ENCODE measurements at places on chromosomes 5 and 9.
A peak's percentile ranks its signal among the peaks of the same experiment; 100 is the strongest.

- no peak for DNase-seq
These were observed 149.7 kb upstream of the FBXL17 start for GRCh38 chr5:108531367-108532128.

DNA sequence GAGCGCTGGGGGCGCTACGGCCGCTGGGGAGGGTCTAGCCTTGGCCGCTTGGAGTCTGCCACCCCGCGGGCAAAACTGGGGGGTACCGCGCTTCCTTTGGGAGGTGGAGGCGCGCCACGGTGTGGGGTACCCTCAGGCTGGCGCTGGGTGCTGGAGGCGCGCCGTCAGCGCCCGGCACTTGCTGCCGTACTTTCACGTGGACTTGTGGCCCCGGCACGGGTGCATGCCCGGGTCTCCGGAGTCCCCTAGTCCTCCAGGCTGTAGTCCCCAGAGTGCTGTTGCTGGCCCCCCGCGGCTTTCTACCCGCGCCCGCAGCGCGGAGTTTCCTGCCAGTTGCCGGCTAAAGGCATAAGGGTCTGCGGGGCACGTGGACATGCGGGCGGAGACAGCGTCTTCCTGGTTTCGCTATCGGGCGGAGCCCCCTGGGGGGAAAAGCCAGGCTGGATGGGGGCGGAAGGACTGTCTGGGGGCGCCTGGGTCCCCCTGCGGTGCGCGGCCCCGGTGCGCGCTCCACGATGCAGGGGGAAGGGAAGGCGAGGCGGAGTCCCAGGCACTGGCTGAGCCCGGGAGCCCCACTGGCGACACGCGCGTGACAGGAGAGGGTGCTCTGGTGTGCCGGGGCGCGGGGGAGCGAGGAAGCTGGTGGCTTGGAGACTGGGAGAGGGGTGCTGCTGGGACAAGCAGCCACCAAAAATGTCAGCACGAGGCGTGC lies 666 bp downstream of the PPARGC1B start:
- DNase-seq: no peak

DNA sequence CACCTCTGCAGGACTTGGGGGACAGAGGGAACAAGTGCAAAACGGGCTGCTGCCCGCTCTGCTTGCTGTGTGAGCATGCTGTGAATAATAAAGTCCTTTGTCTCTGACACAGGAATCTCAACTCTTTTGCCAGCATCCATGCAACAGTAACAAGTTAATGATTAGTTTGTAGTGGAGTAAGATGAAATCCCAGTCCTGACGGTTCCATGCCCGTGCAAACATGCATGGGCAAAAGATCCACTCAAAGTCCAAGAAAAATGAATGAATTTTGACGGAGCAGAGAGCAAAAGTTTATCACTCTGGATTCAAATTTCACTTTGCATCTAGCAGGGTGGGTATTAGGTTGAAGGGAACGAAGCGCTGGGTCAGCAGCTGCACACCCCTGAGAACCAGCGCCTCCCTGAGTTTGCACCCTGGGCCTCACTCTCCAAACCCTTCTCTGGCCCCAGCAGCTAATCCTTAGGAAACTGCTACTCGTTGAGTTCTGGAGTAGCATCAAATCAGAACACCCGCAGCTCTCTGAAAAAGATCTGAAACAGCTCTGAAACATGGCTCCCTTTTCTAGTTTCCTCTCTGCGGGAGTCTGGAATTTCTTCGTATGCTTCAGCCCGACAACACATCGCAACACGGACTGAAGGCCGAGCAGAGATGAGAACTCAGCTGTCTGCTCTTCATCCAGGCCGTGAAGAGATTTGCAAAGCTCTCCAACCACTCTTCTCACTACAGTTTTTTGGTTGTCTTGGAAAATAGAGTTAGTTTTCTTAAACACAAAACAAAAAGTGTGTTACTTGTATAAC lies 45.6 kb upstream of the RUFY1 start:
- DNase-seq: no peak

DNA sequence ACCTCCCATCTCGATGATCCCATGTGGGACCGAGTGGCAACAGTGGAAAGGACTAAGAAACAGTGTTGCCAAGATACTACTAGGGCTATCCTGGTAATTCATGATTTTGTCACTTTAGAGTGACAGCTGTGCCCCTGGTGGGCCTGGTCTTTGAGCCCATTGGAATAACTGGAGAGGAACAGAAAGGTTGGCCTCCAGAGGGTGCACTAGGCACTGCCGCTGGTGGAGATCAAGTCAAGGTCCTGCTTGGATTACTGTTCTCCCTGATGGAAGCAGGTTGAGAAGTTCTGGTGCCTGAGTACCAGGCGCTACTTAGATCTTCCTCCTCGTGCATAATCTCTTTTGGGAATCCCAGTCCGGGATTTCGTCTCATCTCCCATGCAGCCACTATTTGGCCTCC lies 129.6 kb downstream of the SEC61B start:
- DNase-seq: no peak

GRCh38 chr5:11851965-11852716 lies 52.1 kb downstream of the CTNND2 start:
- DNase-seq: no peak

- DNase-seq: no peak
These were observed 19.5 kb upstream of the GOLPH3 start for GRCh38 chr5:32193591-32193990.

DNA sequence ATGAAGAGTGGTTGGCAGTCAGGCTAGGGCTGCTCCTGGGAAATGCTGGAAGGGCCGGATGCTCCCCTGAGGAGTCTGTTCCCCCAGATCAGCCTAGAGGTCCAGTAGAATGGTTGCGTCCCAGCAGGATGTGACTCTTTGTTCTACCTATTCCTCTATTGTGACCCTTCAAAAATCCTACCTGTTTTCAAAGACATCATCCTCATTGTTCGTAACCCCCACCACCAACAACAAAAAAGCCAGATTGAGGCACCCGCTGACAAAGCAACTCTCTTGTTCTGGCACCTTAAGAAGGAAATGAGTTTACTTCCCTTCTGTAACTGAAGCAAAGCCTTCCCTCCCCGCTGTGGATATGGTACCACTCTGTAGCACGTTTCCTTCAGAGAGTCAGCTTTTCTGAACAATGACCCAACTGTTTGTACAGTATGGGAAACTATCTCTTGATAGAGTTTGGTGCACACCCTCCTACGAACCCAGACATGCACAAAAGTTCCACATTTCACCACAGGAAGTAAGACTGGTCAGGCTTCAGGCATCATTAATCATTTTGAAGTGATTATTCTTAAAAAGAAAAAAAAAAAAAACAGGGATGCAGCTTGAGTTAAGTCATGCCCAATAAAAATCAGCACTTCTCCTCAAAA lies 207.2 kb downstream of the ENC1 start:
- no peak for DNase-seq

GRCh38 chr5:142676318-142676717 lies 9.6 kb downstream of the FGF1 start:
- no peak for DNase-seq

- DNase-seq: no peak
These were observed 236.8 kb upstream of the TARS1 start for GRCh38 chr5:33203931-33204330.

GRCh38 chr9:93907551-93908199 lies 47.5 kb downstream of the BARX1 start:
- DNase-seq: no peak

DNA sequence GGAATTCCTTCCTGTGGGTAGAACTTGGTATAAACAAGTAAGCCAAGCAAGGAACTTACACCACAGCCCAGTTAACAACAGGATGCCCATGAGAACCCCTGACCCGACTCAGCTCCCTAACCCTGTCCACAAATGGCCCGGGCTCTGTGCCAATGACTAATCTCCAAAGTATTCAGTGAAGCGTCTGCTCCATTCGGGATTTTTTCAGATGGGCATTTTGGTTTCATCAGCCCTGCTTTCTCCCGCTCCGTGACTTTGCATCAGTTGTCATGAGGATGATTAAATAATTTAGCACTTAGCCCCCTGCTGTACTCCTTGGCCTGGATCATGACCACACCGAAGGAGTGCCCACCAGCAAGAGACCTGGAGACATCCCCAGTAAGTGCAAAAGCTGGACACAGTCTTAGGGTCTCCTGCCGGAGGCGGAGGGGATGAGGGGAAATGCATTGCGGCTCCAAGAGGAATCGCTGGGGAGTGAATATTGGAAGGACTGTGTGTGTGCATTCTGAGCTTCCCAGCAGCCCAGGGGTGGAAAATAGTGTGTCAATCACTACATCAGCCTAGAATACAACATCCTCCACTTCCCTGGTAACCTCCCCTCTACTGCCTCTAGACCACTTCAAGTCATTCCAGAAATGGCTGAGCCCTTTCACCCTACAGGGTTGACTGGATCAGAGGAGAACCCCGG lies 41.4 kb upstream of the DNAH5 start:
- no peak for DNase-seq

GRCh38 chr5:149838881-149839739 lies 105.5 kb downstream of the PDE6A start:
- no peak for DNase-seq

DNA sequence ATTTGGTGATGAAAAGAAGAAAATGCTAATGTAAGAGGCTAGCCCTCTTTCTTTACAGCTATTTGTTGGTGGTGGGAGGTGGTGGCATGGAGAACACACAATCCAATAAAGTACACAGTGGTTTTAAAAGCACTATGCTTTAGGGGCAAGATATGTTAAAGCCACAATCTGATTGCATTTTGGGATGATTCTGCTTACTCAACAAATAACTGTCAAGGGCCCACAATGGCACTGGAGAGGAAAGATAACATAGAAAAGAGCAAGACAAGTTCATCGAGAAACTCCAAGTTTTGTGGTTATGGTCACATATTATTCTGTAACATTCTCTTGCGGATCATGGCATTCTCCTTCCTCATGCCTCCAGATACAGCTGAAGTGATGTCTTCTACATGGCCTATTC lies 38.8 kb downstream of the OTP start:
- no peak for DNase-seq

DNA sequence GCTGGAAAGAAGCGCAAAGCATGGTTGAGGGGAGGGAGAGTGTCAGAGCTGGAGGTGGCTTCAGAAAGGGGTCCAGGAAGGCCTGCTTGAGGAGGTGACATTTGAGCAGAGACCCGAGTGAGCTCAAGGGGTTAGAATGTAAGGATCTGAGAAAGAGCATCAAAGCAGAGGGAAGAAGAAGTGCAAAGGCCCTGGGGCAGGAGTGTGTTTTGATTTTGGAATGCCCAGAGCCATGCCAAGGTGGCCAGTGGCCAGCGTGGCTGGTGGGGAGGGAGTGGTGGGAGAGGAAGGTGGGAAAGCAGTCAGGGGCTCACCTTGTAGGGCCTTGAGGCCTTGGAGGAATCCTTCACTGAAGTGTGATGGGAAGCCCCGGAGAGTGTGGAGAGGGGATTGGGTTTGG lies 15.4 kb downstream of the FGF18 start:
- DNase-seq: no peak

DNA sequence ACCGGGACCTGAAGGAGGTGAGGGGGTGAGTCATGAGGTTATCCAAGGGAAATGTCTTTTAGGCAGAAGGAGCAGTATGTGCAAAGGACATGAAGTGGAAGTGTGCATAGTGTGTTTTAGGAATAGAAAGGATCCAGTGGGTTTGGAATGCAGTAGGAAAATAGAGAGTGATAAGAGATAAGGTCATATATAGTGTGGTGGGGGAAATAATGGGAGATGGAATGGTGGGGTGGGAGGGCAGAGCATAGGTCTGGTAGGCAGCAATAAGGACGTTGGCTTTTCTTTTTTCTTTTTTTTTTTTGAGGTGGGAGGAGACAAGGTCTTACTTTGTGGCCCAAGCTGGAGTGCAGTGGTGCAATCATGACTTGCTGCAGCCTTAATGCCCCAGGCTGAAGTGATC lies 17.8 kb downstream of the SNX24 start:
- no peak for DNase-seq

DNA sequence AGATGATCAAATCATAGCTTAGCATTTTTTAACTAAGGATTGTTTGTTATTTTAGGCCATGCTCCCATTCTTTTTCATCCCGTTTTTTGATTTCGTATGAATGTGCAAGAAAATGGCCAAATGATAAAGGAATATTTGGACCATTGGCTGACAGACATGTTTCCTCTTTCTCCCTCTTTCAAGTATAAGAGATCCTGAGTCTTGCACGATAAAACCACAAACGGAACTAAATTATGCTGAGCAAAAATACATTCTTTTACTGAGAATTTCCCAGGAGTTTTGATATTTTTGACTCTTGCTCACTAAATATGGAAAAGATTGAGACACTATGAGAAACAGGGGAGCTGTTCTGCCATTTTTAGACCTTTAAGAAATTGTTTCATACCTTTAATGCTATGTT lies 90.4 kb upstream of the KLF9 start:
- no peak for DNase-seq

DNA sequence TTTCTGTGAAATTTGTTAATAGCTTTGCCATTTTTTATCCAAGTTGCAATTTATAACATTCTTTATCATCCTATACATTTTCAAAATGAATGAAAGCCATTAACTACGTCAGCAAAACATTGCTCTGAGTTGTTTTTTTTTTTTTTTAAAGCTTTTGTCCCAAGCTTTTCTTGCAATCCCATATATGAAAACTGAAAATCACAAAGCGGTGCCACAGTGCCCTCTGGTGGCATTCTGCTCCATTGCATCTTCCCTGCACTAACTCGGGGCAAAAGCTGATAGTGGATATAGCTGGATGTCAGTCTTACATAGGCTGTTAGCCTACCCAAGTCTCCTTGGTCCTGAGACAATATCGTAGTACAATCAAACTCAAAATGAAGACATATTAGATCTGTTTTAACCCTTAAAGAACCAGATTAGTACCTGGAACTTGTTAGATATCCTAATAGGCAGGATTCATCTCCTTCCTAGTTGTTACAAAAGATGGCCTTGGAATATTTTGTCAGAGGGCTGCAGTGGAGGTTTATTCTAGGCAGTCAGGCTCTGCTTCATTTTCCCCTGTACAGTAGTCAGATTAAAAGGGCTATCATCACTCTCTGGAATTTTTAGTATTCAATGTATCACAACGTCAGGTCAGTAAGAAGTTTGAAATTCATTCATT lies 669.9 kb downstream of the PTPRD start:
- peak; percentile 2 for DNase-seq

DNA sequence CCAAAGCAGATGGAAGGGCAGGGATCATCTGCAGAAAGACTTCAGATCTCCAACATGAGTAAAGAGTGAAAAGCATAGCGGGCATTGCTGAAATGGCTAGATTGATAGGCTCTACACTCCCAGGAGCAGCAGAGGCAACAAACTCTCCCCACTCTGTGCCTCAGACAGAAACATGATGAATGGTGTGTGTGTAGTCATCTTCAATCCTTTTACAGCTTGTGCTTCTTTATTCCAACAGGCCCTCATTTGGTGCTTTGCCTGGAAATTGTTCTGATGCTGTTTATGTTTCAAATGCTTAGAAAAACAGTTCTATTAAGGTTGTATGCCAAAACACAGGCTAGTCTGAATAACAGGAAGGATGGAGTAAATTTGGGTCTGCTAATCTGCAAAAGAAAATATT lies 176.2 kb downstream of the DMRTA1 start:
- no peak for DNase-seq

- DNase-seq: no peak
These were observed 92.4 kb downstream of the GNAQ start for GRCh38 chr9:77939149-77939668.

GRCh38 chr9:18261181-18261580 lies 212.8 kb upstream of the ADAMTSL1 start:
- DNase-seq: no peak

- DNase-seq: no peak
These were observed 52.4 kb upstream of the PSD2 start for GRCh38 chr5:139743001-139743771.

All from activated CD8-positive, alpha-beta memory T cell treated with anti-CD3 and anti-CD28 coated beads for 4 hours (primary cell).